ENCODE measurements at places on chromosomes 7 and 10. TPM values are rescaled to one million over a fixed set of nuclear protein-coding genes. Genes with fewer than 3 reads are reported as not detected.

The NACAD gene
- not detected for total RNA-seq

The TDRD1 gene
- 0.04 TPM for total RNA-seq

The ANKRD61 gene
- total RNA-seq: not detected

The TPST1 gene
- 0.79 TPM for total RNA-seq

The IFIT1 gene
- 45.0 TPM for total RNA-seq

The SAMD8 gene
- total RNA-seq: 13.3 TPM

The INMT gene
- 1.3 TPM for total RNA-seq

The AKR1C4 gene
- not detected for total RNA-seq

The SPDYE16 gene
- total RNA-seq: 0.30 TPM

The BICC1 gene
- not detected for total RNA-seq

The PIP gene
- not detected for total RNA-seq

The DLX5 gene
- total RNA-seq: not detected

The FAM131B gene
- total RNA-seq: 0.30 TPM

The STEAP4 gene
- not detected for total RNA-seq

The SYNPO2L gene
- total RNA-seq: not detected

The ELN gene
- not detected for total RNA-seq

The ACTL6B gene
- total RNA-seq: not detected

The ZNF853 gene
- total RNA-seq: 0.30 TPM

The TAS2R5 gene
- total RNA-seq: 1.3 TPM

The CALHM3 gene
- 0.17 TPM for total RNA-seq

The CUBN gene
- 2.4 TPM for total RNA-seq

The ITIH5 gene
- total RNA-seq: not detected

The ZNF239 gene
- total RNA-seq: 0.45 TPM

The CEP55 gene
- 92.3 TPM for total RNA-seq

The NDUFB2 gene
- 161 TPM for total RNA-seq

The SP4 gene
- 30.9 TPM for total RNA-seq

The GFRA1 gene
- not detected for total RNA-seq

The CPA4 gene
- total RNA-seq: not detected

The CALML5 gene
- total RNA-seq: not detected

The CLCN1 gene
- total RNA-seq: not detected

The CXCL12 gene
- not detected for total RNA-seq

The UNCX gene
- total RNA-seq: not detected

The UCMA gene
- total RNA-seq: not detected

The ZYX gene
- total RNA-seq: 189 TPM

The SFXN3 gene
- 39.5 TPM for total RNA-seq

The PALD1 gene
- total RNA-seq: 1.5 TPM

The UPK3BL2 gene
- 52.4 TPM for total RNA-seq

The LBX1 gene
- not detected for total RNA-seq

The TMEM106B gene
- 35.1 TPM for total RNA-seq

The UCN3 gene
- total RNA-seq: not detected

The VWA2 gene
- not detected for total RNA-seq

The GPR85 gene
- total RNA-seq: not detected

The PDK4 gene
- not detected for total RNA-seq

The CYP2C19 gene
- total RNA-seq: not detected
